ENCODE measurements at places on chromosomes 13 and 19.

DNA sequence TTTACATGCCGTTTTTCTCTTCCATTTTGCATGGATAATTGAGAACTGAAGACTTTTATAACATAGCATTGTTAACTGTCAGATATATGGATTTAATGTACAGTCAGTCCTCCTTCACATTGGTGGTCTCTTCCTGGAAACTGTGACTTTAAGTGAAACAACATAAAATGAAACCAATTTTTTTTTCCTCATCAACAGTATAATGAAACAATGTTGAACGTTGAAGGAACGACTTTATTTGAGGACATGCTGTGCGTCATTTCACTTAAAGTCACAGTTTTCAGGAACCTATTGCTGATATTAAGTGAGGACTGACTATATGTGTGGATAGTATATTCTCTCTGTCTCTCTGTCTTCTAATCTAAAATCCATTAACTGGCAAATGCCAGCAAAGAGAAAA, 54.8 kb downstream of the COG3 start:
- no peak for DNase-seq

GRCh38 chr13:47299304-47299703, 402.5 kb upstream of the HTR2A start:
- no peak for DNase-seq

DNA sequence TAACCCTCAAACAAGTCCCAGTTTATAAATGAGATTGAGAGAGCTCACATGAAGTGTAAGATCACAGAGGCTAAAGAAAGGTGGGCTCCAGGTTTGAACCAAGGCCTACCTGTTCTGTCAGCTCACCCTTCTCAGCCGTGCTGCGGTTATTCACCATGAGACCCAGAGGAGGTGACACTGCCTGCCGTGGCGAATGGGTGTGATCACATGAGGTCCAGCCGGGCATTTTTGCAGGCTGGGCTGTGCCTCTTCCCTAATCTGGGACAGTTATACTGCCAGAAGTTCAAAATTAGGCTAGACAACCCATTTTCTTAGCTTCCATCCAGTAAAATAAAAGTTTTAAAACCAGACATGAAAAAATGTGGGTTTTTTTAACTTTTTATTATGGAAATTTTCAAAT, 146.8 kb downstream of the FOXO1 start:
- no peak for DNase-seq

DNA sequence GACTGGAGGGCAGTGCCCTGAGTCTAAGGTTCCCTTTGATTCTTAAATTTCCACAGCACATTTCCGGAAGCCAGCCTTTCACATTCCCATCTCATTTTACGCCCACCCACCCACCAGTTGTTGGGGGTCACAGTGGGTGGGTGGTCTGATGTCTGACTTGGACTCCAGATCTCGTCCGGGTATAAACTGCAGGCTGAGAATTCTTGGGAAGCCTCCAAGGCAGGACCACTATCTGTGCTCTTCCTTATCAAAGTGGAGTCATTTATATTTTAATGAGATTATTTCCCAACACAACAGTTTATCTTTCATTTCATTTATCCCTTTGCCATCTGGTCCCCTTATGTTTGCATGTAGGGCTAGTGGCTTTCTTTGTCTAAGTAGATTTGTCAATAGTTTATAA, 3.6 kb upstream of the FAM124A start:
- no peak for DNase-seq

GRCh38 chr13:65865206-65865605, 1364.9 kb downstream of the PCDH9 start:
- no peak for DNase-seq

DNA sequence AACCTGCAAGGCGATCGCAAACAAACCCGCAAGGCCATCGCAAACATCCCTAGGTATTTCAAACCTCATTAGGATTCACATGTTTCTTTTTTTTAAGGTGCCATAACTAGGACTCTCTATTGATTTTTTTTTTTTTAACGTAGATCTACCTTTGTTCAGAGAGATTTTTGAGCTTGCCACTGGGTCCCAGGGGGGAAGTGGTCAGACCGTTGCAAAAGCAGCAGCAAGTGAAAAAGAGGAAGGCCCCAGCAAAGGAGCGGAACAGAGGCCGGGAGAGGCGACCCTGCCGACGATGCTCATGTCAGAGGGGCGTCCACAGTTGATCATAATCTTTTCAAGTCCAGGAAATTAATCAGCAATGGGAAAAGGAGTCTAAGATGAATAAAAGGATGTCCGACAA, 32.7 kb upstream of the FLT1 start:
- no peak for DNase-seq

DNA sequence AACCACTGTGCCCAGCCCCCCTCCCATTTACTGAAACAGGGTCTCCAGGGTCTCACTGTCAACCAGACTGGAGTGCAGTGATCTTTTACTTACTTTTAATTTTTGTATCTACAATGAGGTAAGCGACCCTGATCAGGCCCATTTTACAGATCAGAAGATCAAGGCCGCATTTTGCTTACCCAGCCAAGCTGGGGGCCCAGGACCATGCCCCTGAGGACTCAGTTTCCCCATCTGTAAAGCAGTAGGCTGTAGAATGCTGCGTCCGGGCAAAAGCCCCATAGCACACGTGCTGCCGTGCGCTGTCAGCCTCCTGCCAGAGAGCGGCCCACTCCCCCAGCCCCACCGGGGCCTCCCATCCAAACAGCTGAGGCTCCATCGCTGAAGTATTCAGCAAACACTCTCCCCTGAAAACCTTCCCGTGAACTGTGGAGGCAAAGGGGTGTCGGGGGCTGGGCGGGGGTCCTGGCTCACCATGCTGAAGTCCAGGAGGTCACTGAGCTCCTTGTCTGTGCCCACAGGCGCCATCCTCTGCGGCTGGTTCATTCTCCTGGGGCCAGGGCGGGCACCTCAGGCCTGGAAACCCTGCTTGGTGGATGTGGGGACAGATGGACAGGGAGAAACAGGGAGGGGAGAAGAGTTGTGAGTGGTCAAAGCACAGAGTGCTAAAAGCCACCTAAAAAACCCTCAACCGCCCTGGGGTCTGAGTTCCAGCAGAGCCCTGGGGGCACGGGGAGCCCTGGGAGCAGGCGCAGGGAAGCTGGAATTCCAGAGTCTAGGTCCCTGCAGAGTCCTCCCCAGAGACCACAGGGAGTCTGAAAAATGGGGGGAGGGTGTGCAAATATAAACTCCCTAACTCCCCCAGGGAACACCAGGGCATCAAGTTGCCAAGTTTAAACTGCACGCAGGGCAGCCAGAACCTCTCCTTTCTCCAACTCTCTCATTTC, 2.4 kb downstream of the TCF3 start:
- DNase-seq = no peak

GRCh38 chr19:55503502-55504251, 15.4 kb downstream of the SSC5D start:
- peak; percentile 86 for DNase-seq

- DNase-seq = peak; percentile 50
Measured at GRCh38 chr19:36488846-36489117, 579 bp downstream of the ZNF566 start.

GRCh38 chr13:61258185-61258584, 157.5 kb downstream of the PCDH20 start:
- no peak for DNase-seq

DNA sequence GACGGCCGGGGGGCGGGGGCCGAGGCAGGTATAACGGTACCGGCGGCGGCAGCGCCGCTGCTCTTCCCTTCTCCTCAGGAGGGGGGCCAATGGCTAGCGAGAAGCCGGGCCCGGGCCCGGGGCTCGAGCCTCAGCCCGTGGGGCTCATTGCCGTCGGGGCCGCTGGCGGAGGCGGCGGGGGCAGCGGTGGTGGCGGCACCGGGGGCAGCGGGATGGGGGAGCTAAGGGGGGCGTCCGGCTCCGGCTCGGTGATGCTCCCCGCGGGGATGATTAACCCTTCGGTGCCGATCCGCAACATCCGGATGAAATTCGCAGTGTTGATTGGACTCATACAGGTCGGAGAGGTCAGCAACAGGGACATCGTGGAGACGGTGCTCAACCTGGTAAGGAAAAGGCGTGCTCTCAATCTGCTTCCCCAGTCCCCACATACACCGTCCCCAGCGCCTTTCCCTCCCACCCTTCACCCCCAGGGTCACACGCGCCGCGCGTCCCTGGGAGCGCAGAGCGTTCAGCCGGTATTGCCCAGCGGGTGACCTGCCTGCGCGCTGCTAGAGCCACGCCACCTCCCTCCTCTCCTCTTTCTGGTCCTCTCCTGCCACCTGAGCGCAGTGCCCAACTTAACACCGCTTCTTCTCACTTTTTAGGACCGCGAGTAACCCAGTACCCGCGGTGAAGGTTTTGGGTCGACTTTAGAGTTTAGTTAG, 814 bp downstream of the NBEA start:
- no peak for DNase-seq

GRCh38 chr13:46739447-46740098, 57.4 kb downstream of the ESD start:
- DNase-seq = no peak

- DNase-seq = no peak
Measured at GRCh38 chr19:51708811-51709210, 15.0 kb downstream of the HAS1 start.

GRCh38 chr19:41548954-41549688, 26.8 kb upstream of the CEACAM21 start:
- peak; percentile 42 for DNase-seq

GRCh38 chr19:4539693-4540581, at the start of gene LRG1:
Gene LRG1 (minus strand): TSS chr19:4540036. CDS start chr19:4540013, 23 bp downstream.
- DNase-seq = no peak
